ENCODE measurements at places on chromosomes 2 and 18.

GRCh38 chr2:205646680-205647079, 35.6 kb upstream of the NRP2 start:
- DNase-seq = no peak

DNA sequence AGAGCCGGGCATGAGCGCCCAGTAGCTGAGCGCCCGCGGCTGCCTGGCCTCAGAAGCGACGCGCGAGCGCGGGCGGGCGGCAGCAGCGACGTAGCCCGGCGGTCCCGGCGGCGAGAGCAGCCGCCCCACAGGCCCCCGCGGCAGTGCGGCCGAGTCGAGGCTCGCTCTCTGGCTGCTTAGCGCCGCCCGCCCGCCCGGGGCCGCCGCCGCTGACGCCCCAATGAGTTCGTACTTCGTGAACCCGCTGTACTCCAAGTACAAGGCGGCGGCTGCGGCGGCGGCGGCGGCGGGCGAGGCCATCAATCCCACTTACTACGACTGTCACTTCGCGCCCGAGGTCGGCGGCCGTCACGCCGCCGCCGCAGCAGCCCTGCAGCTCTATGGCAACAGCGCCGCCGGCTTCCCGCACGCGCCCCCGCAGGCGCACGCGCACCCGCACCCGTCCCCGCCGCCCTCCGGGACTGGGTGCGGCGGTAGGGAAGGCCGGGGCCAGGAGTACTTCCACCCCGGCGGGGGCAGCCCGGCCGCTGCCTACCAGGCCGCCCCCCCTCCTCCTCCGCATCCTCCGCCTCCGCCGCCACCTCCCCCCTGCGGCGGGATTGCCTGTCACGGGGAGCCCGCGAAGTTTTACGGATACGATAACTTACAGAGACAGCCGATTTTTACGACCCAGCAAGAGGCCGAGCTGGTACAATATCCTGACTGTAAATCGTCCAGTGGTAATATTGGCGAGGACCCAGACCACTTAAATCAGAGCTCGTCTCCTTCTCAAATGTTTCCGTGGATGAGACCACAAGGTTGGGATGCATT, 847 bp downstream of the HOXD8 start:
- peak; percentile 98 for DNase-seq

DNA sequence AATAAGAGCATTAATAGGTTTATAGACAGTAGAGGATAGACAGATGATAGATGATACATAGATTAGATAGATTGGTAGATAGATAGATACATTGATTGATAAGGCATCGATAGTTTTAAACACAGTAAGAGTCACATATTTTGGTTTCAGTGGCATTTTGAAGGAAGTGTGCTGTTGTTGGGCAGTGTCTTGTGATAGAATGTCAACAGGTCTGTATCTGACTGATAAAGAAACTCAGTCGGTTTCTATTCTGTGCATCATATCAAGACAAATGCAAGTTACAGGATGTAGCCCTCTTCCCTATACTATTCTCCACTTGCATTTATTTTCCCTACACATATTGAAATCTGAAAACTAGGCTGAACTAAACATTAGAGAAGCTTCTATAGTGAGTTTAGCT, 1229.0 kb upstream of the ZEB2 start:
- no peak for DNase-seq

DNA sequence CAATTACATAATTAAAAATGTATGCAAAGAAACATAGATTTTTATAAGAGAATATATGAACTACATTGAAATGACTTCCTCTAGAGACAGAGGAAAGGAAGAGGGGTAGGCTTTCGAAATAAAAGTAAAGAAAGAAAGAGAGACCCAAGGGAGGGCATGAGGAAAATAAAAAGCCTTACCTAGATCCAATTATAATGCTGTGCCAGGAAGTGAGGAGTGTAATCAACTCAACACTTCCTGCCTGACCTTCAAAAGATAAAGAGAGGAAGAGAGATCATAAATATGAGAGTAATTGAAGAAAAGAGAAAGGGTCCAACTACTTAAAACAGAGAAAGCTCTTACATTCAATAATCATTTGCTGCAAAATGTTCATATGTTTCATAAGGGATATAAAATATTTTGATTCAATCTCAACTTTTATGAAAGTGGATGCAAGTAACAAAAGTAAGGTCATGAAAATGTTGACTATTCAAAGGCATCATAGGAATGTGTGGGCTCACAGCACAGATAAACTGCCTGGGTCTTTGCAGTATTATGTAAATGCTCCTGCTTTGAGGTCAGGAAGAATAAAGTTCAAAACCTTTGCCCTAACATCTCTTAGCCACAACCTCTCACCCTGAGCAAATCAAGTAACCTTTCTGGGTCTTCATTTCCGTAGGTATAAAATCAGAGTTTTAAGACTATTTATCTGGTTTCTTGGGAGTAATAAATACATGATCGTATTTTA, 1237.7 kb downstream of the LRP1B start:
- DNase-seq = peak; percentile 13

- DNase-seq = no peak
Measured at GRCh38 chr2:235343156-235343774, 150.6 kb upstream of the AGAP1 start.

GRCh38 chr18:11688972-11689668, at the start of gene GNAL:
TSS of gene GNAL (plus strand) at chr18:11689264. CDS start at chr18:11689564, 300 bp downstream.
- DNase-seq = peak; percentile 88

- DNase-seq = no peak
Measured at GRCh38 chr2:111667001-111667400, 217.0 kb downstream of the ANAPC1 start.

GRCh38 chr2:238381341-238382115, 45.2 kb upstream of the ASB1 start:
- DNase-seq = no peak

DNA sequence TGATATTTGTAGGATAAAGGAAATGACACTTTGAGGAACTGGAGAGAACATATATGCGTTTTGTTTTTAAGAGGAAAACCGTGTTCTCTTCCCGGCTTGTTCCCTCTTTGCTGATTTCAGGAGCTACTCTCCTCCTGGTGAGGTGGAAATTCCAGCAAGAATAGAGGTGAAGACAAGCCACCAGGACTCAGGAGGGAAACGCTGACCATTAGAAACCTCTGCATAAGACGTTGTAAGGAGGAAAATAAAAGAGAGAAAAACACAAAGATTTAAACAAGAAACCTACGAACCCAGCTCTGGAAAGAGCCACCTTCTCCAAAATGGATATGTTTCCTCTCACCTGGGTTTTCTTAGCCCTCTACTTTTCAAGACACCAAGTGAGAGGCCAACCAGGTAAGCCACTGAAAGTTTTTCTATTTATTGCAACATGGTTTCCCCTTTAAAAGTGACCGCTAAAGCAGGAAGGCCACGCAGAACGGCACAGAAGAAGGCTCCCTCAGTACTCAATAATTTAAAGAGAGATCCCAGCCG, 735 bp downstream of the NRP2 start:
- DNase-seq = no peak

DNA sequence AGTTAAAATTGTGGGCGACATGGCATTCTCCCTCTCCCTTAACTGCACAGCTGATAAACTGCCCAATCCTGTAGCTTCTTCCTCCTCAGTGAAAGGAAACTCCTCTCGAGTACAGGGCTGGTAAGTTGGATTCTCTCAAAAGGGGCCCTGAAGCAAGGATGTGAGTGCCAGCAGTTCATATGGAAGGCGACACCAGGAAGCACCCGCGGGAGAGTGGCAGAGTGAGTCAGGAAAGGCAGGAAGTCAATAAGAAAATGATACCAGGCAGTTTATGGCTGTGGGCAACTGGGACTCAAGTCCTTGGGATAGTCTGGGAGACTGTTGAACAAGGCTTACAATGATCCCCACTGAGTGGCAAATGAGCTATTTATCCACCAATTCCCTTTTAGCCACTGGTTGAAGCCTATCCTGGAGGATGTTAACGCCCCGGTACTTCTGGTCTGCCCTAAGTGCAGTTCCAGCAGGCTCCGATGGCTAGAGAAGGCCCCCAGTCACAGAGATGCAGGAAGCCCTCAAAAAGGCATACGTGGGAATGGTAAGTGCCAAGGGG, 34.8 kb downstream of the ABHD3 start:
- DNase-seq = peak; percentile 14

DNA sequence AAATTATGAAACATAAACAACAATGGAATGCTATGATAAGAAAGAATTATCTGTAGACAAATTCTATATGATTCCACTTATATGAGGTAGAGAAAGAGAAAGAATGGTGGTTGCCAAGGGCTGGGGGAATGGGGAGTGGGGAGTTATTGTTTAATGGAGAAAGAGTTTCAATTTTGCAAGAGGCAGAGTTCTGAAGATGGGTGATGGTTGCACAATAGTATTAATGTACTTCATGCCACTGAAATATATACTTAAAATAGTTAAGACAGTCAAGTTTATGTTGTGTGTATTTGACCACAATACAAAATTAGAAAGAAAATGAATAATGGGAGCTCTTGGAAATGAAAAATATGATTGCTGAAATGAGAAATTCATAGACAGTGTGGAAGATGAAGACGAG, 22.6 kb upstream of the FAM117B start:
- no peak for DNase-seq

GRCh38 chr18:27447930-27448329, 262.8 kb upstream of the CHST9 start:
- no peak for DNase-seq

GRCh38 chr2:8693157-8693821, 11.4 kb downstream of the ID2 start:
- no peak for DNase-seq

DNA sequence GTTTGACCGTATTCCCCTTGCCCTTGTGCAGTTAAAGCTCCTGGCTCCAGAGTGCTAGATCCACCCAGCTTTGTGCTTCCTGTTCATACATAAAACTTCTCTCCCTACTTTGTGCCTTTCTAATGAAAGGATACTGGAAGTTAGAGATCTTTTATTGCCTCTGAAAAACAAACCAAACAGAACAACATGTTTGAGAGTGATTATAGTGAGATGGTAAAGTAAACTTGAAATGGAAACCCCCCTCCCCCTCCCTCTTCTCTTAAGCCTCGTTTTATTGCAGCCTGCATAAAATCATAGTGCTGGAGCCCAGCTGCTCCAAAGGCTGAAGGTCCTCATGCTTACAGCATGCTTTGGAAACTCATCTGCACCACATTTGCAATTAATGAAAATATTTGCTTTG, 125.1 kb downstream of the TANC1 start:
- peak; percentile 30 for DNase-seq

DNA sequence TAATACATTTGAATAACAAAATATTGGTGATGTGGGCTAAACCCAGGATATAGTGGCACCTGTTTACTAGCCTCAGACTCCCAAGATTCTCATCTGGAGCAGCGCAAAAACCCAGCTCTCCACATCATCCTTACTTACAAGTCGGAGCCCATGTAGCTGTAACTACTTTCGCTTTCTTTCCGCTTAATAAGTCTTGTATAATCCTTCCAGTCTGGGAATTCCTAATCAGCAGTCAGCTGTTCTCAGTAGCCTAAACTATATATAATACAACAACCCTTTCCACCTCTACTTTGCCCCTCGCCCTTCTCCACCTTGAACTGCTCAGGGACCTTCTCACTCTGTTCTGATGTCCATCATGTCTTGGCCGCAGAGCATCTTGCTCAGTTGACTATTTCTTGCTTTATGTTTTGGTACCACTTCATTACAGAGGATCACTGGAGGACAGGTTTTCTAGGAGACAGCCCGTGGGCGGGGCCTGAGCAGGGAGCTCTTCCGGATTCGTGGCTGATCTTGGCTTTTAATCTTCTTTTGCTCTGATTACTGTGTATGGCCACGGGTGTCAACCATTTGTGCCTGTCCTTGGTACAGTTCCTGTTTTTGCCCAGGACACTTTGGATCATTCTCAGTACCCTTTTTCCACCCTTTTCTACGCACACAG, 119.9 kb upstream of the SERTAD2 start:
- DNase-seq = no peak

GRCh38 chr2:25306777-25307368, 34.9 kb downstream of the DNMT3A start:
- DNase-seq = no peak

- no peak for DNase-seq
Measured at GRCh38 chr2:242013771-242014170, 144.2 kb downstream of the RTP5 start.

- DNase-seq = no peak
Measured at GRCh38 chr18:56373601-56374000, 264.8 kb downstream of the TXNL1 start.

DNA sequence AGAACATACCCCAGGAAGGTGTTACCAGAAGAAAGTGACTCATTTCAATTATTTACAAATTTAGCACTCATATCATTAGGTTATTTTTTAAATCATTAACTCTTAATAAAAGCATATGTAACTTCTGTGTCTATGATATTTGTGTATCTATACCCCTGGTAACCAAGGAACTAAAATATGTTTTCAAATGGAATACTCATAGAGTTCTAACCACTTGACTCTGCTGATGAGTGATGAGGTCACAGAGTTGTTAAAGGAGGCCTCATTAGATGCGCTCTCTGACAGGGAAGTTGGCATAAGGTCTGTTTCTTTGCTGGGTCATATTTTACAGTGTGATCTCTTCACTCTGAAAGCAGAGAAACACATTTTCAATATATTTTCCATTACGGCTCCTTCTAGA, 73.4 kb downstream of the CCDC150 start:
- no peak for DNase-seq

DNA sequence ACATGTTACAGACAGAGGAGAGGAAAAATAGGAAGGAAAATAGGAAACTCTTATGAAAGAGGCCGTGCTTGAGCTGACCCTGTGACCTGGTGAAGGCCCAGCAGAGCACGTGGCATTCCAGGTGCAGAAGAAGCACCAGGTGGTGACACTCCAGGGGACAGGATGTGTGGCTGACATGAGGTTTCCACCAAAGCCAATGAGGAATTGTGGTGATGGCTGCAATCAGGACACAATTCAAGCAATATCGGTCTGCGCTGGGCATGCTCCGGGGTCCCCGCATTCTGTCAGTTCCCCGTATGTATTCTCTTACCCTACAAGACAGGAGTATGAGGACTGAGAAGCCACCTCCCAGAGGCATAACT, 504.2 kb downstream of the EIPR1 start:
- no peak for DNase-seq

- DNase-seq = peak; percentile 75
Measured at GRCh38 chr2:174051741-174052583, 86.8 kb upstream of the SP3 start.

DNA sequence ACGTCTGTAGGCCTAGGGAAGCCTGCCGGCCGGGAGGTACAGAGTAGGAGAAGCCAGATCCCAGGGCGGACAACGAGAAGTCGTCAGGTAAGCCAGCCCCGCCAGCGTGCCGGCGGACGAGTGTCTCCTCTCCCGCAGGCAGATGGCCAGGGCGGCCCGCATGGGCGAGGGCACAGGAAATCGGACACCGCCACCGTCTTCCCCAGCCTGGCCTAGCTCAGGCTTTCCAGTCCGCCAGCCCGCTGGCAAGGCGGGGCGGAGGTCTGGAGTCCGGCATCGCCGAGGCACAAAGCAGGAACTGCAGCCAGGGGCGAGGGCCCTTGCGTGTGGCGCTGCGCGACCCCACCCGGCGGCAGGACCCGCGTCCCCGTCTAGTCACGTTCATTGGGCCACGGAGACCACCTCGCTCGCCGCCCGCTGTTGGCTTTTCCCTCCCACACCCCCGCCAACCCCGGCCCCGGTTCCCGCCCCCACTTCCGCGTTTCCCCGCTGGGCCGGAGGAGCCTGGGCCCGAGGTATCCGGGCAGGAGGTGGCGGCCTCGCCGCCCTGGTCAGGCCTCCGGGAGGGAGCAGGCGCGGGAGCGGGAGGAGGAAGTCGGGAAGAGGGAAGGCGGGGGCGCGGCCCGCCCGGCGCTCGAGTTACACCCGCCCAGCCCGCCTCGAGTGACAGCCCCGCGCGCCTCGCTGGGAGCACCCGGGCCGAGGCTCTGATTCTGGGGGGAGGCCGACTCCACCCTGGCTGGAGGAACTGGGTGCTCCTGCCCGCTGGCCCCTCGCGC, at the start of gene GPD2:
Gene GPD2, plus strand, starts transcription at position 662 of the 779 bp plus-strand sequence. CDS start 39,727 bp downstream, outside the sequence.
- DNase-seq = peak; percentile 85

GRCh38 chr18:8765783-8766463, 60.6 kb downstream of the MTCL1 start:
- DNase-seq = peak; percentile 75

GRCh38 chr18:6022845-6023244, 127.5 kb upstream of the TMEM200C start:
- peak; percentile 64 for DNase-seq
